ENCODE measurements at places on chromosomes 2 and 18. TPM values are rescaled to one million over a fixed set of nuclear protein-coding genes. Genes with fewer than 3 reads are reported as not detected.

GRCh38 chr2:182887093-182887492 is 20.7 kb upstream of the FRZB start:
- no peak for DNase-seq
- H3K27me3 ChIP-seq: no peaks in the 10 kb centered on the region
- H3K4me1 ChIP-seq: no peaks in the 10 kb centered on the region
- H3K4me3 ChIP-seq: no peak overlapping the region
- no peaks in the 10 kb centered on the region for H3K36me3 ChIP-seq
- no peak overlapping the region for H3K27ac ChIP-seq

- no peak for DNase-seq
- no peaks in the 10 kb centered on the region for H3K27me3 ChIP-seq
- no peak overlapping the region for H3K4me3 ChIP-seq
- no peaks in the 10 kb centered on the region for H3K4me1 ChIP-seq
These were observed 89.6 kb downstream of the GCA start for GRCh38 chr2:162433491-162433890.

DNA sequence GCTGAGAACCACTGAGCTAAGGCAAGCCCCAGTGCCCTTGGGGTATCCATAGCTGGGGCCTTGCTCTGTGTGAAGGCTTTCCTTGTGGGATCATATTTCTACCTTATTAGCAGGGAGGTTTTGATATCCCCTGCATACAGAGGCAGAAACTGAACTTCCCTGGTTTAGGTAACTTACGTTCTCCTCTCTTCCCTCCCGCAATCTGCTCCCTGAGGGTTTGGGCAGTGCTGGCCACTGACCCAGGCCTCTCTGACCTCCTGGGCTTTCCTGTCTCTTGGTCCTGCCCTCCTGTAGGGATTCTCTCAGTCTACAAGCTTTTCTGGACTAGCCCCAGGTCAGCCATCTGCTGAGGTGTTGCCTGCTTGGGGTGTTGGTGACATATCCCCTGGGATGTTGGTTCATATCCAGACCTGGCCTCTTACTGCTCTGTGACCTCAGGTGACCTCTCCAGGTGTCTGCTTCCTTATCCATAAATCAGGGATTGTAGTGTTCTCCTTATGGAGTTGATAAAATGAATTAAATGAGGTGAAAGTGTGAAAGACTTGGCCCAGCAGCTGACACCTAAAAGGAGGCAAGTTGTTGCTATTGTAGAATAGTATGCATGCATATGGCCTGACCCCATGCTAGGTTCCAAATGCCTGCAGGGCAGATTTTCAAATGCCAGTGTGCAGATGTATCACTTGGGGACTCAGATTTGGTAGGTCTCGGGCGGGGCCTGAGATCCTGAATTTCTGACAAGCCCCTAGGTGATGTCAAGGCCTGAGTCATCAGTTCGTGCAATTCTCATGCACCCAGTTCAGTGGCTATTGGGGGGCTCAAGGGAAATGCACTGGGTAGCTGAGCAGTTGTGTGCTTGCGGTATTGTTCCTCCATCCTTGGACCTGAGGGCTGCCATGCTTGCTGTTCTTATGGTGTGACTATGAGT is 106.6 kb downstream of the FHOD3 start:
- H3K36me3 ChIP-seq: no peaks in the 10 kb centered on the region
- H3K4me3 ChIP-seq: no peak overlapping the region
- no peaks in the 10 kb centered on the region for H3K27me3 ChIP-seq
- no peak for DNase-seq
- no peak overlapping the region for H3K27ac ChIP-seq

DNA sequence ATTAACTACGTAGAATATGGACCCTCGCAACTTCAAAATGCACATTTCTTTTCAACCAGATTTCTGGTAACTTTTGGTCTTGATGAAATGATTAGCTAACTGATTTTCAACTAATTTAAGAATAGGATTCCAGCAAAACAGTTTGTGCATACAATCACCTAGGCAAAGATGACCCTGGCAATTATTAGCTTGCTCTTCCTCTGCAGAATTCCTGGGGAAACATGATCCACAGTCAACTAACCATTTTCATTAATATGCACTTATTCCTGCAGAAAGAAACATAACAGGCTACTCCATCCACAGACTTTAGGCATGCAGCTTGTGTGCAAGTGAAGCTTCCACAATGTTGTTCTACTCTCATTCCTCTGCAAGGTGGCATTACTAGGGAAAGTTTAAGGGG is 1150.8 kb upstream of the FANCL start:
- H3K36me3 ChIP-seq: no peaks in the 10 kb centered on the region
- no peak for DNase-seq
- H3K4me3 ChIP-seq: no peak overlapping the region
- no peaks in the 10 kb centered on the region for H3K4me1 ChIP-seq

DNA sequence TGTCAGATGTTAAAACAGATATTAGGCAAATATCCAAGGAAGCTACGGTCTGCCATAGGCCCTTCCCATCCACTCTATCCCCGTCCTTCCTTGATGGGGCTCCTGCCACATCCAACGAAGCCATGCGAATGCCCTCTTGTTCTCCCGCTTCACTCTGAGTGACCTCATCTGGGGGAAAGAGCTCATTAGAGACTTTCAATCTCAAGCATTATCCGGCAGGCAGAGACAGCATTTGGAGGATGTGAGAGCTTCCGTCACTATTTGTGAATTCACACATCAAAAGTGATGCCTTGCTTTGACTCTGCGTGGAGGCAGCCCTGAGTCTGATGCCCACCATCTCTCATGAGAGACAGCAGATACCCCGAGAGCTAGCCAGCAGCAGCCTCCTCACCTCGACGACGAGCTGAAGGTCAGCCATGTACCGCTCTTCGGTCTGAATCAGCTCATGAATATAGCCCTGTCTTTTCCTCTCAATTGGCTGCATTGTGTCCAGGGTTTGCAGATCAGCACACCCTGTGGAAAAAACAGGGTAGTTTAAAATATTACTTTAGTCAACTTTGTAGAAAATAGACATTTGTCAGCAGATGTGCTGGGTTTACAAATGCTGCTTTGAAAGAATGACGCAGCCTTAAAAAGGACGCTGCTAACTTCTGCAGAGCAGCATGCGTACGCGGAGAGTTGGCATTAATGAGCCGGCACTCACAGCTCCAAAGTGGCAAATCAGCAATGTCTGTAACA is 45.9 kb downstream of the FAM228A start:
- no peak for DNase-seq
- H3K36me3 ChIP-seq: peaks cover 4% of the 10 kb centered on the region
- no peaks in the 10 kb centered on the region for H3K27me3 ChIP-seq
- peak overlapping the region; percentile 43 for H3K27ac ChIP-seq
- no peaks in the 10 kb centered on the region for H3K4me1 ChIP-seq

DLX1 gene
- not detected for total RNA-seq

NEMP2 gene
- 4.2 TPM for total RNA-seq

HOXD12 gene
- not detected for total RNA-seq

RAB17 gene
- not detected for total RNA-seq
